Fibroblast of skin of left quadriceps (primary cell): ENCODE measurements at places on chromosomes 2 and 18.

- DNase-seq, result no peak
Observed at GRCh38 chr2:230586328-230586982, 126.2 kb upstream of the CAB39 start.

DNA sequence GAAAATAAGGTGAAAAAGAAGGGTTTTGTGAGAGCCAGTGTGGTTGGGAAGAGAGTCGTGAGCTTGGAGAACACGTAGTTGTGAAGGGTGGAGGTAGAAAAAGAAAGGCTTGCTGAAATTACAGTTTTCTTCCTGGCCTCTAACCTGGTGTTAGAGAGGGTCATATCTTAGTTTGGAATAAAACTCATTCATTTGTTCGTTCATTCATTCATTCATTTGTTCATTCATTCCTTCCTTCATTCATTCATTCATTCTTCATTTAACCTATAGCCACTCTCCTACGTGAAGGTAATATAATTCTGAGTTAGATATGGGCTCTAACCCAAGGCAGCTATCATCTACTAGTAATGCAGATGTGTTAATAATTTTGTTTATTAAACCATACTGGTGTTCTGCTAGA is 111.8 kb upstream of the ZNF521 start:
- DNase-seq, result no peak

GRCh38 chr2:151664520-151664919 is 69.8 kb downstream of the NEB start:
- DNase-seq, result no peak

- DNase-seq, result no peak
Observed at GRCh38 chr2:226159875-226160479, 639.6 kb downstream of the IRS1 start.

GRCh38 chr2:135997380-135997779 is 12.0 kb upstream of the DARS1 start:
- no peak for DNase-seq

DNA sequence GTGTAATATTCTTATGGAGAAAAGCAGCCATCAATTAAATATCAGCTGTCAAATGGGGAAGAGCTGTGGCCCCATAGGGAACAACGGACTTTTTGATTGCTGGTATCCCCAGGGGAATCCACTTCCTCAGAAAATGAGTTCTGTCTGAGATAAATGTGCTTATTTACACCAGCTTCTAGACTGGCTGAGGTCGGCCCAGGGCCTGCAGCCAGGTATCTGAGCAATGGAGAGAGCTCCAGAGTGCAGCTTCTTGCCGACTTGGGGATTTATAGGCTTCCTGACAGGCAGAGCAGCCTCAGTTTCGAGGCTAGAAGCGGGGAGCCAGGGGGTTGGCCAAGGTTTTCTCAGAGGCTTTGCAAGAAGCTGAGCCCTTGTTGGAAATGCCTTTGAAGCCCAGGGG is 67.2 kb downstream of the MCFD2 start:
- peak; percentile 69 for DNase-seq

GRCh38 chr2:30981096-30981495 is 157.1 kb downstream of the GALNT14 start:
- DNase-seq, result peak; percentile 12

DNA sequence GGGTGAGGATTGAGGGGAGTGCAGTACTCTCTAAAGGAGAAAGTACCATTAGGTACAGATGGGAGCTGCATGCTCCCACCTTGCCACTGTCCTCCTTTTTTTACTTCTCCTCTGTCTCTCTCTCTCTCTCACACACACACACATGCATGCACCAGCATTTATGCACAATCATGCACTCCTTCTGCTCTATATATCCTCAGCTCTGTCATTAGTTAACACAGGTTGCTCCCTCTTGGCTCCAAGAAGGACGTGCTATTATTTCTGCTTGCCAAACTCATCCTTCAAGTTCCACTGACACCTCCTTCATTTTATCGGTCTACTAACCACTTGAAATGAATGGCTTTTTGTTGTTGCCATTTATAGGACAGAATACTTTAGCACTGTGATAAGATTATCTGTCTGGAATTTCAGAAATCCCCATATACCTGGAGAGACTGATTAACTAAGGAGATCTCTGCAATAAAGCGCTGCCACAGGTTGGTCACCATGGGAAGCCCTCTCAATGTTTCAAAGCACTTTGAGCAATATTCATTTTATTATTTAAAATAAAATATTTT is 178.5 kb upstream of the TRIB2 start:
- no peak for DNase-seq

DNA sequence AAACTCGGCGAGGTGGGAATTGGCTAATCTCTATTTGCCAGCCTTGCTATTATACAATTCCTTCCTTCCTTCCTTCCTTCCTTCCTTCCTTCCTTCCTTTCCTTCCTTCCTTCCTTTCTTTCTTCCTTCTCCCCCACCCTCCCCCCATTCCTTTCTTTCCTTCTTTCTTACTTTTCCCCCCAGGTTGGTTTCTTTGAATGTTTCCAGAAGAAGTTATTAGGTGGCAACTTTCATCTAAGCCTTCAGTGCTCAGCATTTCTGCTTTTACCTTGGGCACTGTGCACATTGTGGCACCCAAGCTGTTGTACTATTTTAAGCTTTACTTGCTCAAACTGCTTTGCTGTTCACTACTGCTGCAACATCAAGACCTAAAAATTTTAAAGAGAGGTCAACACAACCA is 17.2 kb upstream of the CSRNP3 start:
- no peak for DNase-seq

- no peak for DNase-seq
Observed at GRCh38 chr2:219059375-219059724, 1.4 kb downstream of the IHH start.

GRCh38 chr2:241637795-241638660 is 535 bp downstream of the ATG4B start:
- DNase-seq, result no peak

DNA sequence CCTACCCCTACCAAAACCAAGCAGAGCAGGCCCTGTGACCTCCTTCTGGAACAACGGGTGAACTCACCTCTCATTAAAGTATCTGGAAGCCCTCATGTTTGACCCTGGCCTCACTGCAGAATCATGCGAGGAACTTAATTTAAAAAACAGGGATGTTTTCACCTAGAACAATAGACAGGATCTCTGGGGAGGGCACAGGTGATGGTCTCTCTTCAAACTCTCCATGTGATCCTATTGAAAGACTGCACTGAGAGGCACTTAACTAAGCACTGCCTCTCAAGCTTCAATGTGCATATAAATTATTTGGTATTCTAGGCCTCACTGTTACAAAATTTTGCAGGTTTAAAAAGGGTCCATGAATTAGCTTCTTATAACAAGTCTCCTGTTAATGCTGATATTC is 7.5 kb downstream of the ZNF519 start:
- no peak for DNase-seq

- no peak for DNase-seq
Observed at GRCh38 chr18:61882296-61883004, 10.4 kb downstream of the RNF152 start.

- DNase-seq, result no peak
Observed at GRCh38 chr2:64602436-64602835, 51.3 kb downstream of the SERTAD2 start.

DNA sequence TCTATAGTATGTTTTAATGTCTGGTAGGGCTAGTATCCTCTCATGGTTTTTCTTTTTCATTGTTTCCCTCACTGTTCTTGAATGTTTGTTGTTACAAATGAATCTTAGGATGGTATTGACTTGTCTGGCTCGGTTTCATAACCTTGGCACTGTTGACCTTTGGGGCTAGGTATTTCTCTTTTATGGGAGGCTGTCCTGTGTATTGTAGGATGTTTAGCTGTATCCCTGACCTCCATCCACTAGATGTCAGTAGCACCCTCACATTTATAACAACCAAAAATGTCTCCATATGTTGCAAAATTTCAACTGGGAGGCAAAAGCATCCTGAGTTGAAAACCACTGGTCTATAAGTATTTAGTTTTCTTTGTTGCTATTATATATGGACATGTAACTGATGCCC is 7.0 kb upstream of the AOX1 start:
- no peak for DNase-seq

DNA sequence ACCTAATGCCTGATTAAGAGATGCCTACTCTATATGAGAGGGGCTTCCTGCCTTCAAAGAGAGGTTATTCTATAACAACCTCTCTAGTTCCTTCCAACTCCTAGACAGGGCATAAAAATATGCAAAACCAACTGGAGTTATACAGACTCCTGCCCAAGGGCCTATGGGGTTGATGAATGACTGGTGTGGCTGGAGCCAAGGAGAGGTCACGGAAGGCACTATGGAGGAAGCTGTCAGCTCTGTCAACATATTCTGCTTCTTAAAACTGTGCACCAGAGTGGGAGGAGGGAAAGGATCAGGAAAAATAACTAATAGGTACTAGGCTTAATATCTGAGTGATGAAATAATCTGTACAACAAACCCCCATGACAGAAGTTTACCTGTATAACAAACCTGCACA is 120.9 kb upstream of the CDC42EP3 start:
- DNase-seq, result no peak

DNA sequence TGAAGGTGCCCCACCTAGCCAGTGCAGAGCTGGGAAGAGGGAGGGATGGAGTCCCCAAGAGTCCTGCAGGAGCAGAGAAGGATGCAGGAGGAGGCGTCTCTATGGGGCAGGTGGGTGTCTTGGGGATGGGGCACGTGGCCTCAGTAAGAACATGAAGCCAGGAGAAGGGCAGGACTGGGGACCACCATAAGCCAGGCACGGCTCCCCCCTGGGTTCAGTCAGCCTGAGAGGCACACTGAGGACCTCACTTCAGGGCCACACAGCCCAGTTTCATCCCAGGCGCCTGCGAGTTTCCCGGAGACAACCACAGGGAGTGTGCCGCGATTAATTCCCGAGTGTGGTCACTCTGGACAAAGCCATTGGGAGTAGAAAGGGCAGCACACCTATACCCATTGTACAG is 120.3 kb downstream of the GYPC start:
- DNase-seq, result no peak

DNA sequence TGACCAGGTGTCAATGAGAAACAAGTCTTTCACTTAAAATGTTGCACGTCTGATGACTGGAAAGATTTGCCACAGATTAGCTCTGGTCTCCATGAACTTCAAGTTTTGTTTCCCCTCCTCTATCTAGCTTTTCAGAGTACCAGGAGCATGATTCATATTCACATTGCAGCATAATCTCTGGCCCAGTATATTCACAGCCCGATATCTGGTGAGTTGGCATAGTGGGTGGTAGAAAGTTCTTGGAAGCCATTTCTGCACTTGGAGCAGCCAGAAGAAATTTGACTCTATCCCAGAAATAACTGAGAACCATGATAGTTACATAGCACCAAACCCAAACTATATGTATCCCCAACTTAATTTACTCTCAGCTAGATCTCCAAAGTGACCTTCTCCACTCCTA is 503.9 kb downstream of the PID1 start:
- DNase-seq, result no peak

DNA sequence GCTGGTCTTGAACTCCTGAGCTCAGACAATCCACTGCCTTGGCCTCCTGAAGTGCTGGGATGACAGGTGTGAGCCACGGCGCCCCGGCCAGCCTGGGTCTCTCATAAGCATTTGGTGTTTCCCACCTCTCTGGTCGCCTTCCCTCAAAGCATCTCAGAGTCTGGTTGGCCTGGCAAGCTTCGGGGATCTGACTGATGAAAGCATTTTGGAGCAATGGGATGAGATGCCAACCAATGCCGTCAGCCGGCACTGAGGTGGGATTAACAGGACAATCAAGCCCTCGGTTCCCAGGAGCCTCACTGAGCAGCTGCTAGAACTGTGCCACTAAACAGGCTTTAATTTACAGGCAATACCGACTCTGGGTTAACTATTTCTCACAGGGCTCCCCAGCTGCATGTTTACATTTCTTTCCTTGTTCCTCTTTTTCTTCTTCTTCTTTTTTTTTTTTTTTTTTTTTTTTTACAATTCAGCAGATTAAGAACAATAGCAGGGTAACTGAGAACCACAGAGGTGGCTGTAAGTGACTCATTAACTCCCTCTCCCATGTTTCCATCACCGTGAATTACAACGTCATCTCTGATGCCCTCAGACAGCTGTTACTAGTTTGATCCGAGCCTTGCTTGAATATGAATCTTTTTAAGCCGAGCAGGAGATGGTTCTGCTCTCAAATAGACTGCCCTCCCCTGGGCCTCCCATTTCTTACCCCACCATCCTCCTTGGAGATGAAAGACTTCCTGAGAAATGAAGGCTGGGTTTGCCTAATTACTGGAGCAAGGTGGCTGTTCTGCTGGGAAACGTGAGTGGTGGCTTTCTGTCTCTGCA is 37.9 kb downstream of the ODC1 start:
- DNase-seq, result no peak

- DNase-seq, result no peak
Observed at GRCh38 chr18:67778016-67778415, 261.5 kb upstream of the DSEL start.

- no peak for DNase-seq
Observed at GRCh38 chr2:23373666-23374065, 11.3 kb upstream of the KLHL29 start.

GRCh38 chr2:67498931-67499330 is 101.8 kb downstream of the ETAA1 start:
- DNase-seq, result no peak

DNA sequence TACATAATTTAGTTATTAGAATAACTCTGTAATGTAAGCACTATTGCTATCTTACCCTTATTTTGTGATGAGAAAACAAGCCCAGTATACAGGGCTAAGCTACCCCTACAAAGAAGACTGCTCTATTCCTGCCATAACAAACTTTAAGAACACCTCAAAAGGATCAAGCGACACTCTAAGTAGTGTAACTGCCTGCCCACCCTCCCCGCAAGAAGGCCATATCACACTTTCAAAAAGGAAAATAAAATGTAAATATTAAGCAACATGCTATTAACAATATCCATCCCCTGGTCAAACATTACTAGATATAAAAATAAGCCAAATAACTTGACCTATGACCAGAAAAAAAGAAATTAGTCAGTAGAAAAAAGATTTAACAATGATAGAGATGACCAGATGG is 741.7 kb upstream of the CNTNAP5 start:
- no peak for DNase-seq

GRCh38 chr2:57330447-57330846 is 716.2 kb upstream of the VRK2 start:
- peak; percentile 4 for DNase-seq

- no peak for DNase-seq
Observed at GRCh38 chr18:76953583-76954233, 131.4 kb downstream of the ZNF236 start.

- no peak for DNase-seq
Observed at GRCh38 chr2:241302759-241303651, 12.5 kb downstream of the HDLBP start.

DNA sequence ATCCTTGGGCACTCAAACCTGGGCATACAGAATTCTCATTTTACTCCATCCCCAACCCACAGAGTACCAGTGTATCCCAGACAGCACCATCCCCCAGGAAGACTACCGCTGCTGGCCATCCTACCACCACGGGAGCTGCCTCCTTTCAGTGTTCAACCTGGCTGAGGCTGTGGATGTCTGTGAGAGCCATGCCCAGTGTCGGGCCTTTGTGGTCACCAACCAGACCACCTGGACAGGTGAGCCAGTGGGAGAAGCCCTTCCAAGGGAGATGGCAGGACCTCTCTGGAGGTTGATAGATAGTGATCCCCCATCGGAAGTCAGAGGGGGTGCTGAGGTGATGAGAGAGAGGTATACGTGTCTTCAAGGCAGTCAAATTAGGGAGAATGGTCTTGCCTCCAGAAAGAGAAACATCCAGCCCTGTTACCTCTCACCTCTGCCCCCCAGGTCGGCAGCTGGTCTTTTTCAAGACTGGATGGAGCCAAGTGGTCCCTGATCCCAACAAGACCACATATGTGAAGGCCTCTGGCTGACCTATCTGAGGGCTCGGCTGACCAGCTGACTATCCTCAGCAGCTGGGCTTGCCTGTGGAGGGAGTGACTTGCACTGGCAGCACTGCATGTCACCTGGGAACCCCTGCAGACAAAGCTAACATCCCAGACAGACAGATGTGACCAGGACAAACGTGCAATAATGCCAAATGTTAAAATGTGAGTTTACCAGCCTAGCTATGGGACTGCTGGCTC is 9.5 kb downstream of the PKDCC start:
- DNase-seq, result no peak
